ENCODE measurements at places on chromosomes 16 and 17.

DNA sequence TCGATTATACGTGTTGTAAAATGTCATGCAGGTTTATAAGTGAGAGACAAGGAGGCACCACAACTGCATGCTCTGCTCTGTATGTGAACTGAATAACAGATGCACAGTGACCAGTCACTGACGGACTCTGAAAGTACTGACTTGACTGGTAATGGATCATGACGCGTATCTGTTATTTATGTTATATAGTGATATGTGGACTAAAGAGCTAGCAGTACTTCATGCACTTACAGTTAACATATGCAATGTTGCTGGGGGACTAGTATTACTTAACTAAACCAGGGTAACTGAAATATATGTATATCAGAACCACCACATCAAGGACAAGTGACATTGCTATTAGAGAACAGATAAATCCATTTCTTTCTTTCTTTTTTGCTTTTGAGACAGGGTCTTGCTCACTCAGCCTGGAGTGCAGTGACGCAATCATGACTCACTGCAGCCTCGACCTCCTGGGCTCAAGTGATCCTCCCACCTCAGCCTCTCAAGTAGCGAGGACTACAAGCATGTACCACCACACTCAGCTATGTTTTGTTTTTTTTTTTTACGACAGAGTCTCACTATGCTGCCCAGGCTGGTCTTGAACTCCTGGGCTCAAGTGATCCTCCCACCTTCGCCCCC, 17.2 kb downstream of the COIL start:
- no peak for DNase-seq

GRCh38 chr16:56919099-56919800, 12.7 kb upstream of the HERPUD1 start:
- no peak for DNase-seq

DNA sequence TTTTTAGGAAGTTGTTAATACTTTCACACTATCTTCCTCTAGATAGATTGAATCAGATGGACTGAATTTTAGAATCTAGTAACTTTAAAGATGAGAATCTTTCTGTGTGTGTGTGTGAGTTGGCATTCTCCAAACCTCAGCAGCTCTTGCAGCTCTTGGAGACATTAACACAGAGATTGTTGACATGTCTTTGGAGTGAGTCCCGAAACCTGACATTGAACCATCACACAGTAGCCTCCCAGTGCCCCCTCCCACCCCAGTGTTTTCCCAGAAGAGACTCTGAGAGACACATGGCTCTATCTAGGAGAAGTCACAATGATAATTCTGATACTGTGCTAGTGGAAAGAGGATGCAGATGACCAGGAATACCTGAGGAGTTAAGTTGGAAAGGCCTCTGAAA, 103.9 kb downstream of the CNTNAP4 start:
- DNase-seq = no peak

- DNase-seq = no peak
Measured at GRCh38 chr17:14316126-14316832, 15.4 kb downstream of the HS3ST3B1 start.

DNA sequence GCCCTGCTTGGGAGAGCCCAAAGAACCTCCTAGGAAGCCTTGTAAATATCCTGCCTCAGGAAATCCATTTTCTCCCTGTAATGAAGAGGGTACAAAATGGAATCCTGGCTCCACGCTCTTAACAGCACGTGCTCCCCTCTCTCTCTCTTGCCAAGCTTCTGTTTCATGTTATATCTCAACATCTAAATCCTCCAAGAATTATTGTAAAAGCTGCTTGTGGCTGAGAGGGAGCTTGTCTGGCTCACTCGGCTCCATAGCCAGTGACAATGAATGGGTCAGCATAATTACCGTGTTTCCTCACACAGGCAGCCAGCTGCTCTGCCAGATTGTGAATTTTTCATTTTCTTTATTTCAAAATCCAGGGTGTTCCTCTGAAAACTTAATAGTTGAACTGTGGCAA, 317.8 kb downstream of the RBFOX1 start:
- DNase-seq = no peak

DNA sequence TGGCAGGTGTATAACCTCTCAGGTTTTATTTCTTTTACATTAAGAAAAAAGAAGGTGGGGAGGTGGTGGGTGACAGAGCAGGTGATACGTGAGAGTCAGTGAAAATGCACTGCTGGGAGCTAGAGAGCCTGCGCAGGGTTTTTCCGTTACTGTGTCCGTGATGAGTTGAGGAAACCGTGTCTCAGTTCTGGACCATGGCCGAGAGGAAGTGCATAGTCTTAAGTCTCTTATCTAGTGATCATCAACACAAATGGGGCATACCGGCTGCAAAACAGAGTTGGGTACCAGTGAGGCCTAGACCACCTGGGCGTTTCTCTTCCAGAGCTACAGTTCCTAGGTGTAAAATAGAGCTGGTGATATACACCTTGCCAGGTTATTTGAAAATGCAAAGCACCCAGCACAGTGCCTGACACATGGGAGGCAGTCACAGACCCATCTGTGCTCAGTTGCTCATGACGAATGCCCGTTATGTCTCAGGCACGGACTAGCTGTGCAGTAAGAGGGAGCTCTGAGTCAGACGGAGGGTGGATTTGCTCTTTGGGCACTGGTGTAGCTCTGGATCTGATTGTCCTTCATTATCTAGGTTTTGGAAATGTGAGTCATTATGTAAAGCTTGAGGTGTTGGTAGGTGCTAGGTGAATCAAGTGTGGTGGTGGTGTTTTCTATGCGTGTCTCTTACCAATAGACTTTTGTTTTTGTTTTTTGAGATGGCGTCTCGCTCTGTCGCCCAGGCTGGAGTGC, 60.9 kb downstream of the RPTOR start:
- no peak for DNase-seq

- DNase-seq = no peak
Measured at GRCh38 chr17:72219824-72220493, 99.1 kb downstream of the SOX9 start.

- DNase-seq = no peak
Measured at GRCh38 chr17:70365091-70365583, 195.8 kb downstream of the KCNJ2 start.

DNA sequence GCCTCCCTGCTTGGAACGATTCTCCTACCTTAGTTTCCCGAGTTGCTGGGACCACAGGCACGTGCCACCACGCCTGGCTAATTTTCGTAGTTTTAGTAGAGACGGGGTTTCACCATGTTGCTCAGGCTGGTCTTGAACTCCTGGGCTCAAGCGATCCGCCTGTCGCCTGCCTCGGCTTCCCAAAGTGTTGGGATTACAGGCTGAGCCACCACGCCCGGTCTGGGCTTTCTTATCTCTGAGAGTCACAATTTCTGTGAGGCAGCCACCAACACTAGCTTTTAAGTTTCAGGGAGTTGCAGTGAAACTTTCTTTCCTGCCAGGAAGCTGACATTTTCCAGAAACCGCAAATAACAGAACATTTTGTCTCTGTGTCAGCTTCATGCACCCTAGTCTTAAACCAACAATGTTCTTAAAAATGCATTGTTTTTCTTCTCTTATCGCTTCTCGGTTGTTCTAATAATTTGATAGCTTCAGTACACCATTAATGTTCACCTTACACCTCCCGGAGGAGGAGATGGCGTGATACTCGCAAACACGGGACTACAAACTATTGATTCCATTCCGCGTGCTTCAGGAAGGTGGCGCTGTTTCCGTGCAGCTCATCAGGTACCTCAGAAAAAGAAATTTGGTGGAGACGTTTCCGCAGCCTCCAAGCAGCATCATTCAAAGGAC, 7.4 kb upstream of the DHRS7B start:
- peak; percentile 74 for DNase-seq

GRCh38 chr17:32314636-32315035, 27.3 kb downstream of the C17orf75 start:
- no peak for DNase-seq

- DNase-seq = no peak
Measured at GRCh38 chr17:28470266-28470913, 3.1 kb upstream of the SLC13A2 start.

DNA sequence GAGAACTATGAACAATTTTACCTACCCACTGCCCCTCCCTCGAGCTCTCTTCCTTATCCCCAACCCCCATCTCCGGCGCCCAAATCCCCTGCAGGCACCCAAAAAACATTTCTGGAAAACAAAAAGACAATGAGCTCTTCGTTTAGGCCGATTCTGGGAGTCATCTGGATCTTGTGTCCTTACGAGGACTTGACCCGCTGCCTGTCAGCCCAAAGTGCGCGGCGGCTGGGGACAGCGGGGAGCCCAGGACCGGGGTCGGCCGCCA, 524 bp downstream of the STRADA start:
- DNase-seq = peak; percentile 38

GRCh38 chr16:47061204-47061603, 82.5 kb downstream of the NETO2 start:
- DNase-seq = no peak

- DNase-seq = no peak
Measured at GRCh38 chr17:2087597-2088211, 32.8 kb downstream of the HIC1 start.

DNA sequence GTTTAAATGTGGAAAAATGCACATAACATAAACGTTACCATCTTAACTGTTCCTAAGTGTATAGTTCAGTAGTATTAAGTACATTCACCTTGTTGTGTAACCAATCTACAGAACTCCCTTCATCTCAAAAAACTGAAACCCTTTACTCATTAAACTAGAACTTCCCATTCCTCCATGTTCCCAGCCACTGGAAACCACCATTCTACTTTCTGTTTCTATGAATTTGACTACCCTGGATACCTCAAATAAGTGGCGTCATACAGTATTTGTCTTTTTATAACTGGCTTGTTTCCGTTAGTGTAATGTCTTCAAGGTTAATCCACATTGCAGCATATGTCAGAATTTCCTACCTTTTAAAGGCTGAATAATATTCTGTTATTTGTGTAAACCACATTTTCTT, 38.2 kb downstream of the NF1 start:
- no peak for DNase-seq

- DNase-seq = no peak
Measured at GRCh38 chr16:72962347-72962746, 85.6 kb downstream of the ZFHX3 start.

DNA sequence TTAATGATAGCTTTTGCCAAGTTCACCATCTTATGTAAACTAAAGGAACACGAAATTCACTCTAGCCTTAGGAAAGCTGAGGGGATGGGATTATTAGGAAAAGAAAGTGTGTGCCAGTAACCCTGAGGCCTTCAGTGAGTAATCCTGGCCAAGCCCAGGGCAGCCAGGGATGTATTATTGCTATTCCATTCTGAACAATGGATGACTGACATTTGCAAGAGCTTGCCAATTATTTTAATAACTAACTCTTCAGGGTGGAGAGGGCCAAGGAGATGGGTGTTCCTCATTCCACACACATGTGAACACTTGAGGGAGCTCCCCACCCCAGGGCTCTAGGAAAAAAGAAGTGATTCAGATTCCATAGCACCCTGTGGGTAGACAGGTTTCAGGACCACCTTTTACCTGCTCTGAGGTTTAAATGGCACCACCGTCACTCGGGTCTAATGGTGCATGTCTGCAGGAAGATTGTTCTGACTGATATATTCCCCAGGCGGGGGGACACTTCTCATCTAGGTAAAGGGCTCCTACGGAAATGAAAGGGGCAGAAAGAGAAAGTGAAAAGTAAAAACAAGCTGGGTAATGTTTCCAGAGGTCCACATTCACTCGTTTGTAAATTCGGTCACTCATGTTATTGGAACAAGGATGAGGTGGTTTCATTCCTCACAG, 41.5 kb downstream of the TK2 start:
- no peak for DNase-seq

DNA sequence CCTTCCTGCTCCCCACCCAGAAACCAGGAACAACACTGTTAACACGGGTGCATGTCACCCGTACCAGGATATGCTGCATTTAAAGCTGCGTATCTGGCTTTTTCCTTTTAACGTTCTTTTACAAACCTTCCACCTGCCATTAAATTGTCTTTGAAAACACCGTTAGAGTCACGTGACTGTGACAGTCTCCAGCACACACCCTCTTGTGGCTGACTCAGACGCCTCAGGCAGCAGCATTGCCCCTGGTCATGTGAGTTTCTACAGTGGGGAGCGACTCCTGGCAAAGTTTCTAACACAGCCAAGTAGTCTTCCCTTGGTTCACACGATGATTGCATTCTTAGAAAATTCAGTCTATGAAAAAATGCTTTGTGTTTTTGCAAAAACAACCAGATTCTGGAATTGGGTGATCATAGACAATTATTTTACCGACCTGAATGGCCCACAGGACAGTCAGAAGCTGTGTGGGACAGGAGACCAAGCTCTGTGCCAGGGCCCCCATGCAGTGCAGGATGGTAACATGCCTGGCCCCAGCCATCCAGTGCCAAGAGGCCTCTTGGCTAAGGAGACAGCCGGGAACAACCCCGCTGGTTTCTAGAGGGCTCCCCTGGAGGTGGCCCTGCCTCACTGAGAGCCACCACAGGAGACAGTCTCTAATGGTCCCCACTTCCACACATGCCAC, 199.1 kb downstream of the KATNIP start:
- no peak for DNase-seq

- no peak for DNase-seq
Measured at GRCh38 chr17:9035249-9035648, 13.9 kb downstream of the NTN1 start.

DNA sequence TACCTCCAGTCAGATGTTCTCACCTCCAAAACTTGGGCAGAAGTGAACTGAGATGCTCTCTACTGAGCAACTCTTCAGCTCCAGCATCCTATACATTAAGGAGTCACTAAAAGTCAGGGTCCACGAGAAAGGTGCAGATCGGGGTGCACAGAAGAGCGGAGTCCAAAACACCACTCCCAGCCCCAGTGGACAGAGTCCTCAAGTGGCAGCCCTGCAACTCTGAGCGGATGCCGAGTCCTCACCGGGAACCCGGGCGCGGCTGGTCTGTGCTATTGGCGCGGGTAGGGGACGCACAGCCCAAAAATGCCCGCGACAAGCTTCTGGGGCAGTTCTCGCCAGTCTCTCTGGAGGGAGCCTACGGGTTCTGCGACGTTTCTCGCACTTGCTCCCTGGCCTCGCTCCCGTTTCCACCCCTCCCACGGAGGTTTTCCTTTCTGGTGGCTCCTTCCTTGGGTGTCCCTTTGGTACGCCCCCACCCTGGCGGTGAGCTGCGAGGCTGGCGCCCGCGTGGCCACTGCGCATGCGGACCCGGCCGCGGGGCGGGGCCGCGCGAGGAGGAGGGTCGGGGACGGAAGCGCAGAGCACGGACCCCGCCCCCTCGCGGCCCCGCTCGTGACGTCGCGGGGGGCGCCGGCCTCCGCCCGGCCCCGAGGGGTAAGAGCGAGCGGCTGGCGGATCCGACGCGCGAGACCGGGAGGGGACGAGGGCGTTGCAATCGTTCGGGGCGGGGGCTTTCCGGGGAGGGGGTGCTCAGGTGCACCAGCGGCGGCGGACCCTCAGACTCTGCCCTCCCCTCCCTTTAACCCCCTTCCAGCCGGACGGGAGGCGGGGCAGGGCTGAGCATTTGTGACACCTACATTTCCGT, at the start of gene TMEM219:
Gene TMEM219 (plus strand): TSS at position 601 of the 865 bp plus-strand sequence. CDS start 1,065 bp downstream, outside the sequence.
- peak; percentile 89 for DNase-seq

DNA sequence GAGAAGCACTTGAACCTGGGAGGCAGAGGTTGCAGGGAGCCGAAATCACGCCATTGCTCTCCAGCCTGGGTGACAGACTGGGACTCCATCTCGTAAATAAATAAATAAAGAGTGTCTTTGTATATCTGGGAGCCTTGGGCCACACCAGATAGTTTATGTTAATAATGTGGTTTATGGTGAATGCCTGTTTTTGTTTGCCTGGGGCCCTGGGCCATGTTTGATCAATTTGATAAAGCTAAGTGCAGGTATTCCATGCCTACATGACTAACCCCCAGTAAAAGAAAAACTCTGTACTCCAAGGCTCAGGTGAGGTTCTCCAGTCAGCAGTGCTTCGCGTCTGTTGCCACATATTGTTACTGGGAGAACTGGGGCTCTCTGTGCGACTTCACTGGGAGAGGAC, 15.1 kb downstream of the SCIMP start:
- no peak for DNase-seq

GRCh38 chr17:56316604-56317003, 163.3 kb downstream of the ANKFN1 start:
- no peak for DNase-seq

- no peak for DNase-seq
Measured at GRCh38 chr17:76327696-76328095, 19.6 kb upstream of the QRICH2 start.

Measured in SW 1271 (cell line).